Stimulated activated naive CD4-positive, alpha-beta T cell treated with Interleukin-2 at 50 U/mL for 16 hours (primary cell): ENCODE measurements at places on chromosomes 12 and 14.

DNA sequence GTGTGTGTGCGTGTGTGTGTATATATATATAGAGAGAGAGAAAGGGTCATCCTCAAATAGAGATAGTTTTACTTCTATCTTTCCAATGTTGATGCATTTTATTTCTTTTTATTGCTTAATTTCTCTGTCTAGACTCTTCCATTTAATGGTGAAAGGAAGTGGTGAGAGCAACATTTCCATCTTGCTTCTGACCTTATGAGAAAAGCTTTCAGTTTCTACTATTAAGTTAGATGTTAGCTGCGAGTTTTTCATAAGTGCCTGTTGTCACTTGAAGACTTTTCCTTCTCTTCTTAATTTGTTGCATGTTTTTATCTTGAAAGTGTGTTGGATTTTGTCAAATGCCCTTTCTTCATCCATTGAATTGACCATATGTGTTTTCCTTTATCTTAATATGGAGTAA lies 304.4 kb upstream of the FAR2 start:
- no peak for DNase-seq

DNA sequence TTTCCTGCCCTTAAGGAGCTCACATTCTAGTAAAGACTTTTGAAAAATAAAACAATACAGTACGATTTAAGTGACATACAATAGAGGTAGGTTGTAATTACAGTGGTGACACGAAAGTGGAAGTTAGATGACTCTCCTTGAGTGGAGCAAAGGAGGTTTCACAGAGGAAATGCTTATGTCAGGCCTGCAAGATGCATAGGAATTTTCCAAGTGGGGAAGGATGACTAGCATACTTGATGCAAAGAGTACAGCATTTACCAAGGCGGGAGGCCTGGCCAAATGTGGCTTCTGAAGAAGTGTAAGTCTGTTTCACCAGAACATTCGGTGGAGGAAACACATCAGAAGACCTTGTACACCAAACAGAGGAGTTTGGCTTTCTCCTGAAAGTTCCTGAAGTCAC lies 55.2 kb downstream of the ERO1A start:
- no peak for DNase-seq

GRCh38 chr14:81222691-81223090 lies 1.9 kb upstream of the GTF2A1 start:
- DNase-seq = no peak

GRCh38 chr12:88243982-88244381 lies 101.9 kb downstream of the TMTC3 start:
- no peak for DNase-seq

- DNase-seq = no peak
Measured at GRCh38 chr12:45377815-45378214, 161.9 kb downstream of the ANO6 start.

- no peak for DNase-seq
Measured at GRCh38 chr12:117518594-117519270, 157.3 kb upstream of the NOS1 start.

DNA sequence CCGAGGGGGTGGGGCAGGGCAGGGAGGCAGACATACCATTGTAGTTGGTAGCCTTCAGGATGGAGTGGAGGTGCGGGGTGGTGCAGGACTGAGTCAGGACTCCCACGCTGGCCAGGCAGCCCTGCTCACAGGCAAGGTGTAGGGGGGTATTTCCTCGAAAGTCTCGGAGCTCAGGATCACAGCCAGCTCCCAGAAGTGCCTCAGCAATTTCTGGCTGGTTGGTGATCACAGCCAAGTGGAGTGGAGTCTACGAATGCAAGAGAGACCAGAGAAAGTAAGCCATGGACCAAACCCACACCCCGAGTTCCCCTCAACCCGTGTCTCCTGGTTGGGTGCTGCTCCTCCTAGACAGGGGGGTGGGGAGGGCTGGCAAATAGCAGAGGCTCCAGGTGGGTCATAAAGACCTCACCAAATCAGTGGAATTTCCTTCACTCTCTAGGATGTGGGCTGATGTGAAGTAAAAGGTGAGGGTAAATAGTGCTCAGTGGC lies 1.4 kb downstream of the NFKBIA start:
- DNase-seq = peak; percentile 62

DNA sequence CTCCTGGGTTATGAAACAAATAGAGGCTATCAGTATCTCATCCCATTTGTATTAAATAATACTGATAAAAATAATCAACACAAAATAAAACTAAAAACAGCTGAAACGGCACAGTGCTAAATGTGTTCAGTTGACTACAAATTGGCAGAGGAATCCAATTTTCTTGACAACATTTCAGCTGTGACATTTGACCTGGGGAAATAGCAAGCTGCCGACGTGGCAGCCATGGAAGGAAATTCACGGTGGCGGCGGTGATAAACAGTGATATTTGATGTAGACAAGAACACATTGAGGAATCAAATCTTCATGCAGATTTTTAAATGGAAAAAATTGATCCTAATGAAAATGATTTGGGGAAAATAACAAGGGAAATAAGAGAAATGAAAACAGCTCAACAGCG lies 159.1 kb upstream of the RTL1 start:
- DNase-seq = no peak

- DNase-seq = no peak
Measured at GRCh38 chr12:51349026-51349425, 2.5 kb upstream of the CELA1 start.
